Sigmoid colon (tissue), 7 donors: ENCODE measurements at places on chromosomes 6 and 20.

GRCh38 chr20:37726321-37726720, 32.5 kb downstream of the CTNNBL1 start:
- DNase-seq: no peak

DNA sequence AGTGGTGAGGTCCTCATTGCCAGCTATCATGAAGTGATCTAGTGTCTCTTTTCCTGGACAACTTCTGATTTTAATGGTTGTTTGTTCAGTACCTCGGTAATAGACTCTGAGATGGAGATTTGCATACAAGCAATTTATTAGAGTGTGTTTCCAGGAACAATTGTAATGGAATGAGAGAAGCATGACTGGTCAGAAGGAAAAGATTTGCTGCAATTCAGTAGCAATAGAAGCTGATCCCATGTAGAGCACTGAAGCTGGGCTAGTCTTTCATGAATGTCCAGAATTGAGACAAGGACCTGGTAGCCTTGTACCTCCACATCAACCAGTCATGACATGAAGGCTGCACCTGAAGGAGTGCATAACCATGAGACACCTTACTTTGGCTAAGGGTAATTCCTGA, 526.5 kb downstream of the NKAIN2 start:
- DNase-seq: no peak

GRCh38 chr6:83696674-83697073, 12.2 kb downstream of the SNAP91 start:
- DNase-seq: no peak

GRCh38 chr20:9458138-9458796, 56.1 kb upstream of the LAMP5 start:
- no peak for DNase-seq

DNA sequence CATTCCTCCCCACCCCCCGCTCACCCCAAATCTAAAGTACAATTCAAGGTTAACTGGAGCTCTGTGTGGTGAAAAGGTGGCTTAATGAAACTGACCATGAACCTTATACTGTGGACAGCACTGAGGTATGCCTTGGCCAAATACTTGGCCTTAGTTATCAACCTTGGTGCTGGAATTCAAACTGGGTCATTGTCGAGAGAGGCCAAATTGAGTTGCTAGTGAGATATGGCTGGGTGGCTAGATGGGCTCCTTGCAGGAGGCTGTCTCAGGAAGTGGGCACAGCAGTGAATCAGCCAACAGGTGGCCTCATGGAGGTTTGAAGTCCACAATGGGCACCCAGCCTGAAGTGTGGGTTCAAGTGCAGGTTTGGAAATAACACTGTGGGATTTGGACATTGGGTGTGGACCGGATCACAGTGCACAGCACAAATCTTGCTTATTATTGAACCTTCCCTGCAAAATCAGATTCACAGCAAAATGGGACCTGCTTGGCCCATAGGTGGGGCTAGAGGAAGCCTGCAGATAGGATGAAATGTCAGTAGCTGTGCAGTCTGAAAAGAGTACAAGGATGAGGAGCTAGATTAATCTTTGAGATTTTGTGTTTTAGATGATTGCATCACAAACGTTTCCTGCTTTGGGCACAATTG, 5.6 kb upstream of the BTBD3 start:
- no peak for DNase-seq

DNA sequence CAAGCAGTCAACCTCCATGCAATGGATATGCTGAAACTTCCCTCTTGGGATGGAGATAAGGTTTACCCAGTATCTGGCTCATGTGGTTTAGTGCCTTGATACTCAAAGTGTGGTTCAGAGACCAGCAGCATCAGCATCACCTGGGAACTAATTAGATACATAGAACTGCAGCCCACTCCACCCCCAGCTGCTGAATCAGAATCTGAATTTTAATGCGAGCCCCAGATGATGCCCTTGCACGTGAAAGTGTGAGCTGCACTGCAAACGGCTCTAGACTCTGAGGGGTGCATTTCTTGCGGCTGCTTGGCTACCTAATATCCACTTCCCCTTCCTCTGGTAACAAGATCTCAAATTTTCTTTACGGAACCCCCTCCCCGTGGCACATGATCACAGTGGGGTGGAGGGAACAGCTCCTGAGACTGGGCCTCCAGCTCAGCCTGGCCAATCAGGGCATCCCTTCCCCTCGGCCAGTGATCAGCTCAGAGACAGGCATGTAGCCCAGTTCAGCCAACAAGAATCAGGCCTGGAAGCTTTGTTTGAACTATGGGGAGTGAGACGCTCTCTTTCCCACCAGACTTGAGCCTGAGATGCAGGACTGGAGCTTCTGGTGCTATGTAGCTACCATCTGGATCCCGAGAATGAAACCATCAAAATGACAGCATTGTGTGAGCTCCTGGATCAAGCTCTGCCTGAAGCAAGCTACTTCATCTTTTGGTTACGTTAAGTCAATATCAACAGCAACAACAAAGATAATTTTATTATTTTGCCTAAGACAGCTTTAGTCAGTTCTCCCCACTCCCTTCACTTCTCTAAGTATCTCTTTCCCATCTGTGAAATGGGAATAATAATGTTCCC, 12.8 kb downstream of the KCNK15 start:
- no peak for DNase-seq

DNA sequence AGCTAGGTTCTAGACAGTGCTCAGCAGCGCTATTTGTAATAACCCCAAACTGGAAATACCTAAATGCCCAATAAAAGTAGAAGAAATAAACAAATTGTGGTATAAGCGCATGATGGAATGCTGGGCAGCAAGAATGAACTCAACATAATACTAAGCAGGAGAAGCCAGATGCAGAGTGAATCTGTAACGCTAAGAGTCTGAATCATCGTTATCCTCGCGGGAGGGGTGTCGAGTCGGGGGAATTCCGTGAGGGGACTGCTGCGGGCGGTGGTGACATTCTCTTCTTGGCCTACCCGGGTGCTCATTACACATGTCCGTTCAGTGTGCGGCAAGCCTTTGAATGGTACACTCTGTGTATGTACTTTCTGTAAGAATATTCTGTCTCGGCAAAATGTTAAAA, 83.7 kb downstream of the SULF2 start:
- no peak for DNase-seq
